ENCODE measurements at places on chromosomes 6 and 20. TPM values are rescaled to one million over a fixed set of nuclear protein-coding genes. Genes with fewer than 3 reads are reported as not detected.
A peak's percentile ranks its signal among the peaks of the same experiment; 100 is the strongest.

GRCh38 chr6:157428427-157429202 lies 47.6 kb downstream of the ZDHHC14 start:
- no peak for DNase-seq
- no peaks in the 10 kb centered on the region for H3K4me1 ChIP-seq
- H3K4me3 ChIP-seq, result no peak overlapping the region

Gene FOXS1
- polyA plus RNA-seq, result 0.66 TPM

GRCh38 chr20:63042448-63043071 lies 35.8 kb upstream of the BHLHE23 start:
- H3K27ac ChIP-seq, result no peak overlapping the region
- H3K4me3 ChIP-seq, result no peak overlapping the region
- no peaks in the 10 kb centered on the region for H3K27me3 ChIP-seq
- no peaks in the 10 kb centered on the region for H3K4me1 ChIP-seq
- H3K36me3 ChIP-seq, result no peaks in the 10 kb centered on the region

Gene CRISP2
- not detected for polyA plus RNA-seq

- H3K27me3 ChIP-seq, result no peaks in the 10 kb centered on the region
- DNase-seq, result no peak
- peaks cover 38% of the 10 kb centered on the region for H3K36me3 ChIP-seq
- no peaks in the 10 kb centered on the region for H3K4me1 ChIP-seq
These were observed 35.6 kb downstream of the ARFGEF2 start for GRCh38 chr20:48957053-48957481.

Gene SLC35D3
- not detected for polyA plus RNA-seq

DNA sequence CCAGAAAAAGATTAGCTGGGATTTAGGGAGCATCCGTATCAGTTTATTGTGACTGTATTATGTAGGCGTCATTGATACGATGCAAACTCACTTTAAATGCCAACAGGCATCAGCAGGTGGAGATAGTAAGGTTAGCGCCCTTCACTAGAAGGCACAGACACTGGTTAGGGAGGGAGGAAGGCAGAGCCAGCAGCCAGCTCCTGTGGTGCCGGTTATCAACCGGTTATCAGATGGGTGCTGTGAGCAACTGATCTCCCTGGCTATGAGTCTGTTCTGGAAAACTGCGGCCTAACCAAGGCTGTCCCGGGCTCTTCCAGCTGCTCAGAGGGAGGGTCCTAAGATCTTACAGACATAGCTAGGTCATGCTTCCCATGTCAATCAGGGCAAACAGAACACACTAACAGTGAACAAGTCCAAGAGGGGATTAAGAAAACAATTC lies 47.5 kb upstream of the CD93 start:
- H3K4me3 ChIP-seq, result no peak overlapping the region
- no peaks in the 10 kb centered on the region for H3K27me3 ChIP-seq
- H3K4me1 ChIP-seq, result no peaks in the 10 kb centered on the region
- no peak overlapping the region for H3K27ac ChIP-seq
- peak; percentile 22 for DNase-seq
- no peaks in the 10 kb centered on the region for H3K36me3 ChIP-seq

DNA sequence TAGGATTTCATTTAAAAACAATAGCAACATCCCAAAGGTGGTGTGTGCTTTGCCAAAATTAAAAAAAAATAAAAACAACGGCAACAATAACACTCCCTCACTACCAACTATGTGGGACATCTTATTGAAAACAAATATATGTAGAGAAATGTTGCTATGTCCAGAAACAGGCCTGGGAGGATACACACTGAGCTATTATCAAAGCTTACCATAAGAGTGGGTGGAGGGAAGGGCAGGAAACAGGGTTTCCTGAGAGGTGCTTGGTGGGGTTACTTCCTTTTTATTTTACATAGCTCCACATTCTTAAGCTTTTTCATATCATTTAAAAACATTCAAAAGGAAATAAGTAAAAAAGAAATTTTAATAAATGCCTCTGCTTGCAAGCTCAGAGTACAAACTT lies 150.0 kb upstream of the RIPOR2 start:
- no peaks in the 10 kb centered on the region for H3K36me3 ChIP-seq
- no peaks in the 10 kb centered on the region for H3K27me3 ChIP-seq
- no peak overlapping the region for H3K4me3 ChIP-seq
- H3K27ac ChIP-seq, result no peak overlapping the region

Gene BPI
- polyA plus RNA-seq, result not detected

DNA sequence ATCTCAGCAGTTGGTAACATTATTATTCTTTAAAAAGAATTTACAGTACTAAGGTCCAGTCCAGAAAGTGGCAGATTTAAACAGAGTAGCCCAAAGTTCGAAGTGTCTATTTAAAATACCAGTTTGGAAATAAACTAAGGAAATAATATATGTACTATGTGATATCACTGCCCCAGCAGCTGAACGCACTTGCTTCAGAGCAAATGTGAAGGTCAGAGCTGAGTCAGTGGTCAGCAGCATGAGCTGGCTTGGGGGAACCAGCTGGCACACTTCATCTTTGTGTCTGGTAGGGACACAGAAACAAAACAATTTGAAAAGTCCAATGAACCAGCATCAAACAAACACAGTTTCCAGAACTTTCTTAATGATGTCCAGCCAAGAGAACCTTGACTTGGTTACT lies 15.4 kb downstream of the TMEM14B start:
- no peak overlapping the region for H3K4me3 ChIP-seq
- H3K27me3 ChIP-seq, result no peaks in the 10 kb centered on the region
- peaks cover 9% of the 10 kb centered on the region for H3K36me3 ChIP-seq

Gene TGM3
- polyA plus RNA-seq, result 0.42 TPM

Gene LST1
- polyA plus RNA-seq, result 24.7 TPM

DNA sequence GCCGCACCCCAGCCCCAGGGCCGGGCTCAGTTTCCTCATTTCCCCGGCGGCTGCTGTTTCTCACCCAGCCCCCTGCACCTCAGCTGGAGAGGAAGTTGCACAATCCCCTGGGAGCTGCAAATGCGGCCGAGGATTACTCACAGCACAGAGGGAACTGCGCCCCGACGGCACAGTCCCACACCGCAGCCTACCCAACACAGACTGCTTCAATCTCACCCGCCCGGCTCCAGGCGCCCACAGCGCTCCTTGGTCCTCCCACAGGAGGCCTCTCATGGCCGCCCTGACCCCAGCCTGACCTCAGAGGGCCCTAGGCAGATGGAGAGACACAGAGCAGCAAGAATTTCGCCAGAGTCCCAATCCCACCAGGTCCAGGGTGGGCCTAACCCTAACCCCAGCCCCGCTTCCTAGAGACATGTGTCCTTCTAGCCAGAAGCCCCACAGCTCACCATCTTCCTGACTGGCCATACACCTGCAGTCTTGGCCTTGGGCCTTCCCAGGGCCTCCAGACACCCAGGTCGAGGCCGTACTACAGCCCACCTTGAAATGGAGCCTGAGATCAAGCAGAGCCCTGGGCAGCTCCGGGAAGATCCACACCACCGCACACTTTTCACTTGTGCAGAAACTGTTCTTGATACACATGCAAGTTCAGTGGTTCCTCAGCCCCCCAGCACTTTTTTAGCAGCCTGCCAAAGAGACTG lies 11.7 kb downstream of the TFEB start:
- H3K27ac ChIP-seq, result peak overlapping the region; percentile 53
- H3K36me3 ChIP-seq, result no peaks in the 10 kb centered on the region
- DNase-seq, result peak; percentile 91
- no peaks in the 10 kb centered on the region for H3K27me3 ChIP-seq
- H3K4me3 ChIP-seq, result no peak overlapping the region

GRCh38 chr6:133837801-133838349 lies 51.0 kb upstream of the TCF21 start:
- H3K36me3 ChIP-seq, result no peaks in the 10 kb centered on the region
- H3K4me1 ChIP-seq, result no peaks in the 10 kb centered on the region

DNA sequence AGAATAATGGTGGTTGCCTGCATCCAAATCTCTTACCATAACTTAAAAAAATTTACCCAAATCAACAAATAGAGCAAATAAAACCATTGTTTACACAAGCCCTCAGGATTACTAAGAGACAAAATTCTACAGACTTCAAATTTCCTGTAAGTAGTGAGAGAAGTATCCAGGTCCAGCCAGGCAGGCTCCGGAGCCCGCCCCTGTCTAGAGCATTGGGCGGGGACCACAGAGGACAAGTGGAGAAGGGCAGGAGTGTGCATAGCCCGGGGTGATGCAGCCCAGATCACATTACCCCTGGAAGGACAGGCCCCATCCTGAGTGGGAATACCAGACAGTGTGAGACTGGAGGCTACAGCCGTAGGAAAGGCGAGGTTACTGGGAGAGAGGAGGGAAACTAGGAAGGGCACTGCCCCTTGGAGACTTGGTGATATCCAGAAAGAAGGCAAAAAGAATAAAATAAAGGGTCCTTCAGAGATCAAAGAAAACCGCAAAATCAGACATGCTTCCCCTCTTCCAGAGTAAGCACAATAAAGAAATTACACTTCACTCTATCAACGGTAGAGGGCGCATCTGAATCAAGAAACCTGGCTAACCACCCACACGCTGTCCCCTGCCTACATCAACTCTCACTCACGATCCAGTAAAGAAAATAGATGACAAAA lies 26.6 kb downstream of the RIN2 start:
- DNase-seq, result peak; percentile 78
- H3K27me3 ChIP-seq, result no peaks in the 10 kb centered on the region
- no peak overlapping the region for H3K4me3 ChIP-seq

GRCh38 chr6:70520575-70520974 lies 46.2 kb upstream of the SDHAF4 start:
- H3K27me3 ChIP-seq, result no peaks in the 10 kb centered on the region
- no peak overlapping the region for H3K4me3 ChIP-seq
- DNase-seq, result no peak
- no peaks in the 10 kb centered on the region for H3K36me3 ChIP-seq

GRCh38 chr6:14665827-14666724 lies 548.5 kb downstream of the CD83 start:
- H3K27me3 ChIP-seq, result no peaks in the 10 kb centered on the region
- no peak overlapping the region for H3K27ac ChIP-seq
- H3K4me1 ChIP-seq, result no peaks in the 10 kb centered on the region
- H3K36me3 ChIP-seq, result no peaks in the 10 kb centered on the region
- H3K4me3 ChIP-seq, result no peak overlapping the region

DNA sequence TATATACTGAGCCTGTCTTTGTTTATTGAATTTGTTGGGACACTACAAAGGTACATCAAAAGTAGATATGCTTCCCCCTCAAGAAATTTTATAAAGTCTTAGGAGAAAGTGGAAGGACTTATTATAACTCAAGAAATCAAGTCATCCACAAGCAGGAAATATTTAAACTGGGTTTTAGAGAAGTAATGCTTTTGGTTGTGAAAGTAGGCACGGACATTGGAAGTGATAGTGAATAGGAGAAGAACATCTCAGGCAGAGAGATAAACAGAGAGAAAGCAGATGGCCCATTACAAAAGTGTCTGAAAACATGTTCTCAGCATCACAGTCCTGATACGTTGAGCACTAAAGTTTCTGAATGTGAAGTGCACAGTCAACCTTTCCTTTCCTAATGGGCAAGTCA lies 415.6 kb upstream of the RNF217 start:
- no peak overlapping the region for H3K27ac ChIP-seq
- no peaks in the 10 kb centered on the region for H3K4me1 ChIP-seq
- no peak for DNase-seq
- no peak overlapping the region for H3K4me3 ChIP-seq
- no peaks in the 10 kb centered on the region for H3K27me3 ChIP-seq
- H3K36me3 ChIP-seq, result no peaks in the 10 kb centered on the region

- no peaks in the 10 kb centered on the region for H3K27me3 ChIP-seq
- no peak for DNase-seq
- no peak overlapping the region for H3K4me3 ChIP-seq
- peaks cover 7% of the 10 kb centered on the region for H3K4me1 ChIP-seq
- H3K27ac ChIP-seq, result no peak overlapping the region
These were observed 18.8 kb upstream of the MAP1LC3A start for GRCh38 chr20:34539756-34540155.

Gene OOEP
- 0.23 TPM for polyA plus RNA-seq

Gene HRH3
- polyA plus RNA-seq, result not detected

Gene GSTA4
- 16.2 TPM for polyA plus RNA-seq

- no peaks in the 10 kb centered on the region for H3K36me3 ChIP-seq
- H3K27me3 ChIP-seq, result no peaks in the 10 kb centered on the region
- no peak for DNase-seq
- no peak overlapping the region for H3K27ac ChIP-seq
These were observed 57.6 kb upstream of the JAG1 start for GRCh38 chr20:10731190-10731965.

DNA sequence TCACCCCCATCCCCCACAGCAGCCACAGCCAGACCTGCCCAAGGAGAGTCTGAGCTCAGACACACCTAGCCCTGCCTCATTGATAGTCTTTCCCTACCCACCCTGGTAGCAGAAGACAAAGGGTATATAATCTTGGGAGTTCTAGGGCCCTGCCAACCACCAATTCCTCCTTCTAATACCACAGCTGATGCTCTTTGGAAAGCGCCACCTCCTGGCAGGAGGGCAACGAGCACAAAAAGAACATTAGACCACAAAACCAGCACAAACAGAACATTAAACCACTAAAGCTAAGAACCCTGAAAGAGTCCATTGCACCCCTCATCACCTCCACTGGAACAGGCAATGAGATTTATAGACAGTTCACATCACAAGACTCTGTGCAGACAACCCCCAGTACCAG lies 195.8 kb upstream of the FUT9 start:
- no peak for DNase-seq
- no peaks in the 10 kb centered on the region for H3K4me1 ChIP-seq
- no peaks in the 10 kb centered on the region for H3K36me3 ChIP-seq
- no peak overlapping the region for H3K27ac ChIP-seq
- no peaks in the 10 kb centered on the region for H3K27me3 ChIP-seq

DNA sequence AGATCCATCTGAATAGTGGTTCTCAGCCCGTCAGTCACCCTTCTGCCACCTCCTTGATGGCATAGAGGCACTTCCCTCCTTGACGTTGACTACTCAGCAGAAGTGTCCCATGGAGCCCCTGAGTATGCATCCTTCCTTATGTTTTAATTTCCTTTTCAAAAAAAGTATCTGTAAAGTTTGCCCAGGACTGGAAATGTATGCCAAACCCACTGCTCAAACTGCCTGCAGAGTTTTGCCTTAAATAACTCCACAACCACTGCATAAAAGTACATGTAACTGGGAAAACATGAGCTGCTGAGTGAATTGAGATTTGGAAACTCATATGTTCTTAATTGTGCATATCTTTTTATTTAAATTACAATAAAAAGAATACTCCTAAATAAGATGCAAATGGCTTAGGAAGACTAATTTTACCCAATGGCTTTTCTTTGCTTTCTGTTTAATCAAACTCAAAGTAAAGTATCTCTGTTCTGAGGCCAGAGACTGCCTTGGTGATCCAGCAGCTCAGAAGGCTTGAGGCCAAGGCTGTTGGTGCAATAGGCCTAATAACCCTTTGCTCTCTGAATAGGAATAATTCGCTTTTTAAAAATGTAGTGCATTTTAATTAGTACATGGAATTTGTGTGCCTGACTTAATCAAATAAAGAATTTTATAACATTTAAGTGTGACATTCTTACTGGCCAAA lies 90.4 kb downstream of the FNDC1 start:
- H3K27me3 ChIP-seq, result no peaks in the 10 kb centered on the region
- no peak for DNase-seq
- no peak overlapping the region for H3K4me3 ChIP-seq

Gene ETV7
- polyA plus RNA-seq, result 3.6 TPM

Gene FAM217B
- 1.8 TPM for polyA plus RNA-seq

Gene SPTLC3
- polyA plus RNA-seq, result 1.2 TPM

DNA sequence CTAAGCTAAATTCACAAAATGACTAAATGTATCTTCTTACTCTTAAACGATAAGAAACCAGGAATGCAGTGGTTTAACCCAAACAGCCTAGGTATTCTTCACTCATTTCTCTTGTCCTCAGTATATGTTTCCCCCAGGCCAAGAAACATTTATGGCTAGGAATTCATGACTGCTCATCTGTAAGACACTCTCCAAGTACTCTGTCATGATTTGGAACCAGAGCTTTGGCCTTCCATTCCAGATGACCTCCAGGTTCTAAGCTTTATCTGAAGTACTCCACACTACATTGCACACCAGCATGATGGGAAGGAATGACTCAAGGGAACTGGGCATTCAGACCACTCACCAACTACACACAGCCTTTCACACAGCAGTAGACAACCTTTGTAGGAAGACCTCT lies 29.3 kb downstream of the NT5E start:
- no peak overlapping the region for H3K27ac ChIP-seq
- H3K36me3 ChIP-seq, result no peaks in the 10 kb centered on the region
- H3K27me3 ChIP-seq, result no peaks in the 10 kb centered on the region

All from sigmoid colon (tissue), 7 donors.